Stimulated activated CD8-positive, alpha-beta memory T cell treated with anti-CD3 and anti-CD28 coated beads, Interleukin-4, amount 100 ng/mL, for 1 hour (primary cell): ENCODE measurements at places on chromosomes 7 and 10.

GRCh38 chr10:123912466-123912865 is 20.9 kb upstream of the CPXM2 start:
- DNase-seq, result no peak

DNA sequence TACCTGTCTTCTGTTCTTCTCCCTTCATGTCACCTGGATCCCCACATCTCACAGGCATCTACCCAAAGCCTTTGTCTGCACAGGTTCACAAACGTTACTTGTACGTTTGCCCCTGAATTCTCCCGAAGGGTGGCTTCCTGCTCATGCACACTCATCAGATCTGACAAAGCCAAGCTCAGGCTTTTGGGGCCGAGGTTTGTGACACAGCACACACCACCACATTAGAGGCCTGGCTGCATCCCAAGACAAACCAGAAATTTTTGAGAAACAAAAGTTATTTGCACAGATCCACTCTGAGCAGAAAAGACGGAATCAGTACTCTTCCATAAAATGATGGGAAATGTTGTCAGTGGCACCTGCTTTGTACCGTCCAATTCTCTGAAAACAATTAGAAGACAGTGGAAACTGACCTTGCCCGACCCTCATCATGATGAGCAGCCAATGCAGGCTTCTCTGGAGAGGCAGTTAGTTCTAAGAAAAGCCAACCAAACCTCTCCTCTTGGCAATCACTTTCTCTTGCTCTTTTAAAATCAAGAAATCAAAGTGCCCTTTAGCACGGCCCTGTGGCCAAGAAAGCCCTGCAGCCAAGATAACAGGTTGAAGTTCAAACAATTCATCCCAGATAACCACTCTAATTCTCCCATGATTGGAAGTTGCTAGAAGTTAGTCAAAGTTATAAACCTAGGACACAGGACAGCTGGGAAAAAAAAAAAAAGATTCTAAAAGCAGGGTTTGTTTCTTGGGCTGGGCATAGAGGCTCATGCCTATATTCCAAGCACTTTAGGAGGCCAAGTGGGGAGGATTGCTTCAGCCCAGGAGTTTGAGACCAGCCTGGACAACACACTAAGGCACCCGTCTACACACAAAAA is 13.6 kb upstream of the SVIL start:
- DNase-seq, result no peak

DNA sequence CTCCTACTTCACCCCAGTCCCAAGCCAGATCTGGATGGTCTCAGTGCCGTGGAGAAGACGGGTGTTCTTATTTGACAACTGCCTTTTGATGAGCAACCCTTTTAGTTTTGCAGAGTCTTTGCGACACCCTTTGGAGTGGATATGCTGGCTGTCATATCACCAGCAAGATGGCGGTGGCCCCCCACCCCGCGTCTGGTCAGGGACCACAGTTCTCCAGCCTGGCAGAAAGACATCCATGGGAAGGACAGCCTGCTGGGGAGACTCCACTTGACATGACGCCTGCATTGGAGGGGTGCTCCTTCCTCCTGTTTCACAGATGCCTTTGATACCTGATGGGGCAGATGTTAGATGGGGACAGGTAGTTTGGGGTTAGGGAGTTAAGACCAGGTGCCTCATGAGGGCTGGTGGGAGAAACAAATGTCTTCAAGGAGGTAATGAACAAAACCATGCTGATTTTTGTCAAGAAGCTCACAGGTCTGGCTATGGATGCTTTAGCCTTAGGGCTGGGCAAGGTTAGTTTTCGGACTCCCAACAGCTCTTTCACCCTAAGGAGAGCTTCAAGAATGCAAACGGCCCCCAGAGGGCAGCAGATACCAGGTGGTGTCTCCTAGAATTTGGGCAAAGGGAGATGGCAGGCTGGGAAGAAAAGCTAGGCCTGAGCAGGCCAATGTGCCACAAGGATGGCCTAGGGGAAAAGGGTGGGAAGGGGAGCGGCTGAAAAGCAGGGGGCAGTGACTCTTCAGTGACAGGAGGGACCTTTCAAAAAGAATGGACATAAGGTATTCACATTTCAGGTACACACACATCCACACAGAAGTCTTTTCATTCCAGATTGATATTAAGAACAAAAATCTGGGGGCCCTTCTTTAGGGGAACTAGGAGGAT is 95.2 kb downstream of the CLEC2L start:
- DNase-seq, result no peak

GRCh38 chr7:11636274-11636673 is 195.7 kb downstream of the THSD7A start:
- no peak for DNase-seq

DNA sequence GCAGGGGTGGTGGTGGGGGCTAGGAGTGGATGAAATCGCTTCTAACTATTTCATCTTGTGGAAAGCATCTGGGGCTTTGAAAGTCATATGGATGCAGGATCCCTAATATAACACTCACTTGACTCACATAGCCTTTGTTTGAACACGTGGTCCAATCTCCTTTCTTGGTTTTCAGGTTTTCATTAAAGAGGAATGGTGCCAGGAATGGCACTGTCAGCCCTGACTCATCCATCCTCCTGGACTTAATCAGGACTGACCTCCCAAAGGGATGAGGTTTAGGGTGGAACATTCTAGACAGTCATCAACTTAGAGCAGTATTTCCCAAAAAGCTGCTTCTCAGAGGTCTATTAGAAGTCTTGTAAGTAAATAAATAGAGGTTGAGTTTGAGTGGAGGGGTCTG is 162.0 kb upstream of the PLXNA4 start:
- no peak for DNase-seq

- no peak for DNase-seq
Observed at GRCh38 chr7:4119848-4120247, 562.2 kb upstream of the FOXK1 start.

- no peak for DNase-seq
Observed at GRCh38 chr7:83290211-83290610, 127.5 kb upstream of the PCLO start.

DNA sequence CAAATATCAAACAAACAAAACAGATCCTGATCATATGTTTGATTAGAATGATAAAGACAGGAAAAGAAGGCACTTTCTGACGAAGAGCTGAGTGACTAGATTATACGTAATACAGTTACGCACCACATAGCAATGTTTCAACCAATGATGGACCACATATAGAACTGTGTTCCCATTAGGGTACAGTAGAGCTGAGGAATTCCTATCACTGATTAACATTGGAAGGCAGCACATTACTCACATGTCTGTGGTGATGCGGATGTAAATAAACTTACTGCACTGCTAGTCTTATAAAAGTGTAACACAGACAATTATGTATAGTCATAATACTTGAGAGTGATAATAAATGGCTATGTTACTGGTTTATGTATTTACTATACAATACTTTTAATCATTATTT is 98.3 kb downstream of the PTN start:
- DNase-seq, result no peak
